HCEC 1CT (cell line): ENCODE measurements at places on chromosomes 4 and X.

- DNase-seq, result no peak
Measured at GRCh38 chr4:37689353-37690095, 3.3 kb upstream of the RELL1 start.

DNA sequence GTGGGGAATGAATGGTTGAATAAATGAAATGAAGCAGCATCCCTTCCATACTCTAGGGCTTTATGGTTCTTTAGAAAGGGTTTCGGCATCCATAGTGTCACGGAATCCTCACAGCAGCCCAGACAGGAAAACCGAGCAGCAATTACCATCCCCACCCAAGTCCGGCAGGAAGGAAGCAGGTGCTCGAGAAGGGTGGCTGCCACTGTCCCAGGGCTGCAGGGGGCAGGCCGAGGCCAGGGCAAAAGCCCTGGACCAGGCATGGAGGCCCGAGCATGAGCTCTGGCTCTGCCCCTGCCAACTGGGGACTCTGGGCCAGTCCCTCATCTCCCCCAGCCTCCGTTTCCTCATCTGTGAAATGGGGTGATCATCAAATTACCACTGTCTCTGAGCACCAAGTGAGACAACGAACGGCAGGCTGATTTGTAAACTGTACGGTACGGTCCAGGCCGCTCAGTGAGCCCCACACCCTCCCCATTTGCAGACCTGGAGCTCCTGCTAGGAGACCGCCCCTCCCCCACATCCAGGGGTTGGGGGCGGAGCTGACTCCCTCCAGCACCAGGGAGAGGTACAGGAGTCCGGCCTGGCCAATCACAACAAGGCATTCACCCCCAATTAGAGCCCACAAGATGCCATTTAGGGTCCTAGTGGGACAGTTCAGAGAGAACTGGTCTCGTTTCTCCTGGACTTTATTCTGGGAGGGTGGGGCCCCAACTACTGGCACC is 100.4 kb downstream of the WFS1 start:
- DNase-seq, result no peak

DNA sequence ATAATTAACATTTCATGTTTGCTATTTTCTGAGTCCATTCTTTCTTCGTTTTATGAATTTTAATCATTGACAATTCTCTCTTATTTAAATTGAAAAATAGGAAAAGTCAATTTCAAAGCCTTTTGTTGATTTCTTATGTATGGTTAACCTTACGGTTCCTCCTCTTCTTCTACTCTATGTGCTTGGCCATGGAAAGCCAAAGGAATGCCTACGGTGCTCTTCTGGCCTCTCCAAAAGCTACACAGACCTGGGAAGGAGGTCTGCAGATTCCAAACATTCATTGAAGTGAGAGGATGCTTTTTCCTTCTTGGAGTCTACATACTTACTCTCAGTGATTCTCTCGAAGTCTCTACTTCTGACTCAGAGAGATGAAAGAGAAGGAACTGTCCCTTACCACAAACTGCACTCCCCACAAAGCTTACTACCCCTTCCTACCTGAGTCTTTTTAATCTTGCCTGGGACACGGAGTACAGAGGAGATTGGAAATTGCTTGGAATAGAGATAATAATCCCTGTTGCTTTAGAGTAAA is 863.1 kb upstream of the FTHL17 start:
- no peak for DNase-seq

DNA sequence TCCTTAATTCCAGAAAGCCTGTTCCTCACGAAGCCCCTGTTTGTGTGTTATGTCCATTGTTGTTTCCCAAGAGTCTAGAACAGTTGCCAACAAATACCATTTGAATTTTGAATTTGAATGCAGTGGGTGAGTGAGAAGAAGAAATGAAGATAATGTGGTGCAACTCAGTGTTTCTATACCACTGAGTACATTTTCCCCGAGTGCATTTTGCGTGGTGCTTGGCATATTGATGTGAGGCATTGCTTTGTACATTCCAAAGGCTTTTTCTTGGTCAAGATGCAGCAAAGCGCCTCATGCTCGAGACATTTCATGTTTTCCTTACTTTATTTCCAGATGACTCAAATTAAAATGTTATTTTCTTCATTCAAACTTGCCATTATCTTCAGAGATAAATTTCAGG is 253.1 kb upstream of the RPS6KA3 start:
- no peak for DNase-seq

GRCh38 chrX:150676221-150676620 is 17.0 kb upstream of the MTMR1 start:
- no peak for DNase-seq

- DNase-seq, result no peak
Measured at GRCh38 chrX:153441981-153442380, 3.9 kb downstream of the TREX2 start.

- peak; percentile 45 for DNase-seq
Measured at GRCh38 chr4:189090174-189090814, 850.4 kb upstream of the FRG1 start.

DNA sequence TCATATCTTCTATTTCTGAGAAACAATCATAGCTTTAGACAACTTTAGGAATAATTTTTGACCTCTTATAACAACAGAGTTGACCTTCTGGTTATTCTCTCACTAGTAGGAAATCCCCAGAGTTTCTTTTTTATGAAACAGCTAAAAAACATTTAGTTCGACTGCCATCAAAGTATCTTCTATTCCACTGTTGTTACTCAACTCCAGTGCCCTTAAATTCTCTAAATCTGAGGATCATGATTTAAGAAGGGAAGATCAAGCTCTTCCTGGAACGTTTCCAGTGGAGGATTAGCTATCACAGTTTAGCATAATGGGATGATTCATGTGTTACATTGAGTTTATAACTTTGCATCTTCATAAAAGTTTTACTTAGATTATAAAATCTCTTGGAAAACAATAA is 134.9 kb upstream of the VEGFC start:
- peak; percentile 87 for DNase-seq

DNA sequence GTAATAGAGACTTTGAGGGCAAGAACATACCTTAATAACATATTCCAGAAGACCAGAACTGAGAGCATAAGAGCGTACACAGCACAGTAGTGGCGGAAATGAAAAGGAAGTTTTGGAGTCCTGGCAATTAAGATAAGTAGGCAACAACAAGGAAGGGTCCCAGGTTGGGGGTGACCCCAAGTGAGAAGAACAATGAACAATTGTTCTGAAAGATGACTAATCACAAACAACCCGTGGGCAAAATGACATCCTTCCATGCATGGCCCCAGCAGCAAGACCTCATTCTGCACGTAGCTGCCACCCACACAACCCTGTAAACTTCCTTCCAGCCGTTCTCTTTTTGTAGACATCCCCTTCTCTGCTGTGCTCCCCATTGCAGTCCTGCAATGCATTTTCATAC is 384.4 kb upstream of the PABPC4L start:
- DNase-seq, result no peak

DNA sequence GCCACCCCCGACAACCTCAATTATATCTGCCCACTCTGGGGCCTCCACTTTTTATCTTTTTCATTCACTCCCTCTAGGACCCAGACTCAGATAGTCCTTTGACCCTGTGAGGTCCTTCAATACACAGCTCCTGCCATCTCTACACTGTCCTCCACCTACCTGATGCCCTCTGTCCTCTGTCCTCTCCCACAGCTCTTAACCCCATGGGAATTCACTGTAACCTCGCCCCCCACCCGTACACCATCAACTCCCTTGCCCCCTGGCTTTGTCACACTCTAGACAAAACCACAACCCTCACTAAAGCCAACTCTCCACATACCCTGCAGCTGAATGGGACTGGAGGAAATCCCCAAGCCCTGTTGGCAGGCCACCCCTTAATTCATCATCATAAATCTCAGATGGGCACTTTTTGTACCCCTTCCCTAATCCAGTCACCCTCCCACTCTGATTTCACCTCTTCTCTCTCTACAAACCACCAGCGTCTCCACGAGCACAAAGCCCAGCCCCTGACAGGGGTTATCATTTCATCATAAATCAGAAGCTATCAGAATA is 52.3 kb upstream of the ENPP6 start:
- DNase-seq, result no peak

GRCh38 chr4:13902146-13902545 is 274.6 kb upstream of the BOD1L1 start:
- peak; percentile 49 for DNase-seq

GRCh38 chr4:150395872-150396271 is 186.1 kb upstream of the MAB21L2 start:
- DNase-seq, result no peak

DNA sequence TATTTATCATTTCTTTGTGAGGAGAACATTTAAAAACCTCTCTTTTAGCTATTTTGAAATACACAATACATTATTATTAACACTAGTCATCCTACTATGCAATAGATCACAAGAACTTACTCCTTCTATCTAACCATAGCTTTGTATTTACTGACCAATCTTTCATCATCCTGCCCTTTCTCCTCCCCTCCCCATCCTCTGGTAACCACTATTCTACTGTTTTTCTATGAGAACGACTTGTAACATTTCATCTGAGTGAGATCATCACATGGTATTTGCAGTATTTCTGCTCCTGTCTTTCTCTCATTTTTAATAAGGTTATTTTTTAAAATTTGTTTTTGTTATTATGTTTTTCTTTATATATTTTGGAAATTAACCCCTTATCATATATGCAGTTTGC is 331.8 kb downstream of the TEX13C start:
- no peak for DNase-seq

DNA sequence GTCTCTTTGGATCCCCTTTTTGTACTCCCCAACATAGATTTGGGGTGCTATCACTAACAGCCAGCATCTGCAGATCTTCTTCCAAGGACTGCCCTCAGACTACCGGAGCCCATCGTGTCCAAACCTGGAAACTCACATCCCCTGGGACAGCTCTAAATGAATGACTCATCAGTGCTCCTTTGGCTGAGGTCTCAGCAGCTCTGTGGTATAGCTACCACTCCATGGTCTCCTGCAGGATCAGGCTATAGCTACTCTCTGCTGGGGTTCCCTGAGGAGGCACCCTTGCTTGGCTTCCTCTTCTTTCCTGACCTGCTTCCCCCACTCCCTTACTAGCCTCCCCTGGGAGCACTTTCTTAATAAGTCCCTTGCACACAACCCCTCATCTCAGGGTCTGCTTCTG is 97.5 kb upstream of the PRPS2 start:
- DNase-seq, result no peak

- no peak for DNase-seq
Measured at GRCh38 chrX:38970074-38970473, 168.8 kb downstream of the MID1IP1 start.

DNA sequence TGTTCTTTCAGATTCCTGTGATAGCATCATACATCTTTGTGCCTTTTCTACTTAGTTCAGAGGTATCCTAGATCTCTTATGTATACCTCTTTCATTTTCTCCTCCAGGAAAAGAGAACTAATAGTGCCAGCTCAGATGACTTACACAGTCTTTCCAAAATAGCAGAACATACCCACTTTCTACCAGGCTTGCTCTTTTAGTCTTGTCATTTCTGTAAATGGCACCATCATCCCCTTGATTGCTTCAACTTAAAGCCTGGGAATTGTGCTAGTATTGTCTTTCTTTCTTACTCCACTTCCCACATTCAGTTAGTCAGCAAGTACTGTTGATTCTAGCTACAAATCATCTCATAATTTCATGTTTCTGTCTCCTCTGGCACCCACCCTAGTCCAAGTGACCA is 5.1 kb downstream of the APEX2 start:
- no peak for DNase-seq
